ENCODE measurements at places on chromosomes 16 and 17.
A peak's percentile ranks its signal among the peaks of the same experiment; 100 is the strongest.

- H3K4me1 ChIP-seq, result peaks cover 5% of the 10 kb centered on the region
- DNase-seq, result no peak
- H3K4me3 ChIP-seq, result no peak overlapping the region
- H3K36me3 ChIP-seq, result peaks cover 6% of the 10 kb centered on the region
- no peak overlapping the region for H3K27ac ChIP-seq
- H3K27me3 ChIP-seq, result peaks cover 71% of the 10 kb centered on the region
These were observed 428 bp upstream of the SALL1 start for GRCh38 chr16:51151435-51151960.

- H3K4me3 ChIP-seq, result peak overlapping the region; percentile 87
- no peaks in the 10 kb centered on the region for H3K27me3 ChIP-seq
- H3K27ac ChIP-seq, result peak overlapping the region; percentile 71
- H3K36me3 ChIP-seq, result no peaks in the 10 kb centered on the region
- peaks cover 10% of the 10 kb centered on the region for H3K4me1 ChIP-seq
- DNase-seq, result no peak
These were observed 605 bp downstream of the MRTFB start for GRCh38 chr16:14071576-14072271.

DNA sequence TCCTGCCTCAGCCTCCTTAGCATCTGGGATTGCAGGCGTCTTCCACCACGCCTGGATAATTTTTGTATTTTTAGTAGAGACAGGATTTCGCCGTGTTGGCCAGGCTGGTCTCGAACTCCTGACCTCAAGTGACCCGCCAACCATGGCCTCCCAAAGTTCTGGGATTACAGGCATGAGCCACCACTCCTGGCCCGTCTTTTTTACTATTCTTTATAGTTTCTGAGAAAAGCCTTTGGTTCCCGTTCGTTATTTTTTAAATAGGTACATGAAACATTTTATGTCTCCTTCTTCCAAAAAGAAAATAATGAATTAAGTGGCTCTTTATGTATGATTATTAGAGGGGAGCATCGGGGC is 570 bp upstream of the BCO1 start:
- no peaks in the 10 kb centered on the region for H3K36me3 ChIP-seq
- H3K27ac ChIP-seq, result no peak overlapping the region
- no peak for DNase-seq
- peaks cover 3% of the 10 kb centered on the region for H3K27me3 ChIP-seq

GRCh38 chr16:29809850-29810698 is 1.9 kb upstream of the PRRT2 start:
- peaks cover 4% of the 10 kb centered on the region for H3K27me3 ChIP-seq
- peak overlapping the region; percentile 86 for H3K27ac ChIP-seq
- DNase-seq, result peak; percentile 76
- H3K4me3 ChIP-seq, result peak overlapping the region; percentile 89

DNA sequence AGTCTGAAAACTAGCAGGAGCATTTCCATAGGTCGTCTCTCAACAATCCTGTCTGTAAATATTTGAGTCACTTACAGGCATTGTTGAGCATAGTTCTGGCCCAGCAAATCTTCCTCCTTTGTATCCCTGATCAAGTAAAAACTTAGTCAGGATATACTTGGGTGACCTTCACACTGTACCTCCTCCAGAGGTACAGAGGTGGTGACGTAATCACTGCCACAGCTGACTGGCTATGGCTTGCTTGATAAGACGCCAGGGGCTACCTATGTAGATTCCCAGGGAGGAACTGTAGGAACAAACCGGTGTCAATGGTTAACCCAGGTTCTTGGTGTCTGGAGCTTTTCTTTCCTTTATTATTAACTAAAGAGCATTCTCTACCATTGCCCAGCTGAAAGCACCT is at the start of gene KCNJ16:
Gene KCNJ16, plus strand, starts transcription at position 270 of the 400 bp plus-strand sequence. CDS start 56,863 bp downstream, outside the sequence.
- no peak for DNase-seq
- no peaks in the 10 kb centered on the region for H3K36me3 ChIP-seq

- no peaks in the 10 kb centered on the region for H3K36me3 ChIP-seq
- peaks cover 4% of the 10 kb centered on the region for H3K27me3 ChIP-seq
- H3K4me3 ChIP-seq, result no peak overlapping the region
- H3K4me1 ChIP-seq, result peaks cover 4% of the 10 kb centered on the region
- peak; percentile 94 for DNase-seq
These were observed 24.2 kb downstream of the KLHL36 start for GRCh38 chr16:84672276-84673202.

DNA sequence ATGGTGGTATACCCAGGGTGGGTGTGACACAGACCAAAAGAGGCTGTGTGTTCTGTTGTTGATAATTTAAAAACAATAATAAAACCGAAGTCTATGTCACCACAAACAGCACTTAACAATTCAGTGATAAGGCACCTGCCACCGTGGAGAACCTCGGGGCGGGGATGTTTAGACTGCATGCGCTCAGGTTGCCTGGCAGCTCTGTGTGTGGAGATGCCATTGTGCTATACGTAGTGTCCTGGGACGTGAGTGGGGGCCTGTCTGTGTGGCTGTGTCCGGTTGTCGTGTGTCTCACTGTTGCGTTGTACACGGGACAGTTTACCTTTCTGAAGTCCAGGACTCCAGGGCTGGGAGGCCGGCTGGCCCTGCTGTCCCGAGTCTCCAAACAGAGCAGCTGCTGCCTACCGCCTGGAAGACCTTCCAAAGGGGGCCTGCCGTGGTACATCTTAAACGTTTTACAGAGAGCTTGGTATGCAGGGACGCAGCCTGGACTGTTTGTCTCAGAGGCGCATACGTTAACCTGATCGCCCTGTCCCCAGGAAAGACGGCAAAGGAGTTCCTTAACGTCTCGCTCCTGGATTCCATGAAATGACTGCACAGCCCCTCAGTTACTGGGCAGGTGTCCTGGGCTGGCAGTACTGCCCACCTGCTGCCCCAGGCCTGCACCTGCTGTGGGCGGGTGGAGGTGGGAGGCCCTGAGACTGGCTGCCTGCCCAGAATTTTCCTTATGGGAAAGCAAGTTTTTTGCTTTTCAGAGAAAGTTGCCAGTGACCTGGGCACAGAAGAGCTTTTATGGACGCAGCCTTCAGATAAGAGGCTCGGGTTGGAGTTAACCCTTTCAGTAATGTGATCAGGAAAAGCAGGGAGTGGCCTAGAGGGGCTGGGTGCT is 19.0 kb downstream of the SPIRE2 start:
- no peaks in the 10 kb centered on the region for H3K27me3 ChIP-seq
- no peak overlapping the region for H3K4me3 ChIP-seq
- no peaks in the 10 kb centered on the region for H3K36me3 ChIP-seq
- no peak for DNase-seq
- H3K4me1 ChIP-seq, result peaks cover 4% of the 10 kb centered on the region
- no peak overlapping the region for H3K27ac ChIP-seq

- H3K27ac ChIP-seq, result no peak overlapping the region
- no peak overlapping the region for H3K4me3 ChIP-seq
- no peak for DNase-seq
- H3K36me3 ChIP-seq, result no peaks in the 10 kb centered on the region
These were observed 42.5 kb downstream of the KCNJ12 start for GRCh38 chr17:21418446-21419298.

DNA sequence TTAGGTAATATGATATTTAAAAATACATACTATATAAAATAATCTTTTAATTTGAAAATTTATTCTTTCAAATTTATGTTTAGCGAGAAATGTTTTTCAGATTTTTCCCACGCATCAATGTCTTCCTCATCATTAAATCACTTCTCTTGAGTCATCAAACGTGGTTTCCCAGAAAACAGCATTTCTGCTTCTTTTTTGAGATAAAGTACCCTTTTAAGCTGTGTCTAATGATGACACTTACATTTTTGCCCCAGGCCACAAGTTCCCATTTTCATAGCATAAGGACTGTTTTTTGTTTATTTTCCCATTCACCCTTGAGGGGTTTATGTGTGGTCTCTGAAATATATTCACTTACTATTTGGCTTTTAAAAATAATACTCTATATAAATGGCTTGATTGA is 139.0 kb upstream of the HS3ST3A1 start:
- H3K27me3 ChIP-seq, result no peaks in the 10 kb centered on the region
- H3K36me3 ChIP-seq, result no peaks in the 10 kb centered on the region
- no peak overlapping the region for H3K27ac ChIP-seq
- no peak overlapping the region for H3K4me3 ChIP-seq
- DNase-seq, result no peak

GRCh38 chr16:72241930-72242329 is 70.0 kb upstream of the PMFBP1 start:
- DNase-seq, result peak; percentile 60
- H3K27ac ChIP-seq, result no peak overlapping the region
- H3K4me3 ChIP-seq, result no peak overlapping the region
- no peaks in the 10 kb centered on the region for H3K36me3 ChIP-seq
- H3K4me1 ChIP-seq, result peaks cover 15% of the 10 kb centered on the region
- H3K27me3 ChIP-seq, result peaks cover 6% of the 10 kb centered on the region

- peak overlapping the region; percentile 93 for H3K4me3 ChIP-seq
- peaks cover 30% of the 10 kb centered on the region for H3K4me1 ChIP-seq
- H3K27ac ChIP-seq, result peak overlapping the region; percentile 91
These were observed 716 bp downstream of the TMEM94 start for GRCh38 chr17:75457047-75457654.

- H3K4me1 ChIP-seq, result peaks cover 17% of the 10 kb centered on the region
- no peak for DNase-seq
- peaks cover 10% of the 10 kb centered on the region for H3K36me3 ChIP-seq
- no peak overlapping the region for H3K4me3 ChIP-seq
These were observed 3.3 kb downstream of the GALNS start for GRCh38 chr16:88853325-88853941.

DNA sequence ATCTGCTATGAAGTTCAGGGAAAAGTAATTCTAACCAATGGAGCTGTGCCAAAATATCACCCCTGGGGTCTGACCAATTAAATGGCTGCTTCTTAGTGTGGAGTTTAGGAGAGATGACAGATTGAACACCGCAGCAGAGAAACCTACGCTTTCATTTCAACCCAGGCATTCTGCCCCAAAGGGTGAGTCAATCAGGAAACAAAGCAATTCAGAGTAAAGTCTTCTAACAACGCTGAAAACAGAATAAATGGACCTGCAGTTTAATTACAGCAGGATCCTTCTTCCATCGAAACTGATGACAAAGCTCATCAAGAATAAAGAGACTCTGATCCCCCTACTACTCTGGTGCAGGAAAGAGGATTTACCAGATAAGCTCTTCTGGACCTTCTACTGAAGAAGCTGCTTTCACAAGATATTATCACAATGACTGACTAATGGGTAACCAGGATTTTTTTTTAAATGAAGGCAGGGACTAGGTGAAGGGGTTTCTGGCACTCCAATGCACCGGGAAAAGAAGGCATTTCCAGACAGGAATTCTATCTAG is 16.7 kb downstream of the RFFL start:
- H3K36me3 ChIP-seq, result peaks cover 15% of the 10 kb centered on the region
- peaks cover 41% of the 10 kb centered on the region for H3K4me1 ChIP-seq
- H3K27me3 ChIP-seq, result no peaks in the 10 kb centered on the region
- peak; percentile 91 for DNase-seq
- peak overlapping the region; percentile 63 for H3K4me3 ChIP-seq

- H3K36me3 ChIP-seq, result peaks cover 44% of the 10 kb centered on the region
- no peak overlapping the region for H3K4me3 ChIP-seq
- H3K4me1 ChIP-seq, result peaks cover 14% of the 10 kb centered on the region
These were observed 26.3 kb downstream of the ZC3H18 start for GRCh38 chr16:88596483-88596882.

- peaks cover 2% of the 10 kb centered on the region for H3K27me3 ChIP-seq
- no peak for DNase-seq
- H3K4me1 ChIP-seq, result peaks cover 14% of the 10 kb centered on the region
- H3K36me3 ChIP-seq, result peaks cover 7% of the 10 kb centered on the region
These were observed 112.9 kb upstream of the SMURF2 start for GRCh38 chr17:64774888-64775540.

GRCh38 chr17:17689312-17689711 is 8.1 kb downstream of the RAI1 start:
- H3K27ac ChIP-seq, result no peak overlapping the region
- peaks cover 9% of the 10 kb centered on the region for H3K36me3 ChIP-seq
- H3K4me3 ChIP-seq, result no peak overlapping the region
- H3K27me3 ChIP-seq, result no peaks in the 10 kb centered on the region
- peaks cover 52% of the 10 kb centered on the region for H3K4me1 ChIP-seq

DNA sequence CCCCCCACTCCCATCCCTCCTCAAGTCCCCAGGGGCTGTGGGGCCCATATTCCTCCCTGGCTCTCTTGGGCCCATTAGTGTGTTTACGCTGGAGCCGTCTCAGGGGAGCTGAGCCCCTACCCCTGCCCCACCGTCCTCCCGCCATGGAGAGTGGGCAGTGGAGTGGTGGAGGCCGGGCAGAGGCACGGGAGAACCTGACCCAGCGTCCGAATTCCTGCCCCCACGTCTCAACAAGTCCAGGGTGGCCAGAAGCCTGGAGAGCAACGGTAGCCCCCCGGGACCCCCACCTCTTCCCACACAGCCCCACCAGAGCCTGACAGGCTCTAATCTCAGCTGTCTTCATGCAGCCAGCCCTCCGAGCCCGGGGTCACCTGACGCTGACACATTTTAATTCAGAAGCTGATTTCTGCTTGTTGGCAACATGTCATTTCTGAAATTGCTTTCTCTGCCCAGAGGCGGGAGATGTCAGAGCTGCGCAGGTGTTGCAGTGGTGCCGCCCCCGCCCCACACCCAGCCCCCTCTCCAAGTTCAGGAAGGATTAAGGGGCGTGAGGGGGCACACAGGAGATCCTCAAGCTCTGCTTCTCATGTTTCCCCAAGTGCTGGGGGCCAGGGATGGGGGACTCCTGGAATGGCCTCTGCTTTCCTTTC is 32.6 kb downstream of the WNT9B start:
- H3K27me3 ChIP-seq, result peaks cover 4% of the 10 kb centered on the region
- no peaks in the 10 kb centered on the region for H3K36me3 ChIP-seq
- H3K4me3 ChIP-seq, result no peak overlapping the region
- no peak overlapping the region for H3K27ac ChIP-seq

- H3K4me3 ChIP-seq, result no peak overlapping the region
These were observed 28.6 kb upstream of the SPNS3 start for GRCh38 chr17:4405038-4405669.

- peaks cover 16% of the 10 kb centered on the region for H3K36me3 ChIP-seq
- no peak for DNase-seq
- peak overlapping the region; percentile 38 for H3K27ac ChIP-seq
- peaks cover 64% of the 10 kb centered on the region for H3K4me1 ChIP-seq
These were observed 56.3 kb downstream of the CREBBP start for GRCh38 chr16:3824121-3824795.

- H3K4me1 ChIP-seq, result no peaks in the 10 kb centered on the region
- no peak overlapping the region for H3K27ac ChIP-seq
- no peak for DNase-seq
- no peaks in the 10 kb centered on the region for H3K36me3 ChIP-seq
- H3K27me3 ChIP-seq, result no peaks in the 10 kb centered on the region
- H3K4me3 ChIP-seq, result no peak overlapping the region
These were observed 114.0 kb upstream of the ERCC4 start for GRCh38 chr16:13805951-13806350.

DNA sequence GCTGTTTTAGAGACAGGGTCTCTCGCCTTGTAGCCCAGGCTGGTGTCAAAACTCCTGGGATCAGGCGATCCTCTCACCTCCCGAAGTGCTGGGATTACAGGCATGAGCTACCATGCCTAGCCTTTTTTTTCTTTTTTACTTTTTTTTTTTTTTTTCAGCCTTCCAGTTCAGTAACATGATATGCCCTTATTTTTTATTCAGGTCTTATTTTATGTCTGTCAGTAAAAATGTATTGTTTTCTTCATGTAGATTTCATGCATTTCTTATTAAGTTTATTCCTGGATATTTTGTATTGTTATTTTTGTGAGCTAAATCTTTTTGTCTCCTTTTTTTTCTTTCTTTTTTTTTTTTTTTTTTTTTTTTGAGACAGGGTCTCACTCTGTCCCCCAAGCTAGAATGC is 2.7 kb upstream of the FOXN1 start:
- DNase-seq, result no peak
- no peaks in the 10 kb centered on the region for H3K36me3 ChIP-seq
- H3K4me3 ChIP-seq, result no peak overlapping the region
- H3K27ac ChIP-seq, result no peak overlapping the region
- H3K27me3 ChIP-seq, result peaks cover 7% of the 10 kb centered on the region

All from activated CD4-positive, alpha-beta T cell treated with anti-CD3 and anti-CD28 coated beads, Interleukin-2, amount 10 ng/mL, durations not matched to agents 24 days and 14 days (primary cell).